ENCODE measurements at places on chromosomes 1 and 21. TPM values are rescaled to one million over a fixed set of nuclear protein-coding genes. Genes with fewer than 3 reads are reported as not detected.

DNA sequence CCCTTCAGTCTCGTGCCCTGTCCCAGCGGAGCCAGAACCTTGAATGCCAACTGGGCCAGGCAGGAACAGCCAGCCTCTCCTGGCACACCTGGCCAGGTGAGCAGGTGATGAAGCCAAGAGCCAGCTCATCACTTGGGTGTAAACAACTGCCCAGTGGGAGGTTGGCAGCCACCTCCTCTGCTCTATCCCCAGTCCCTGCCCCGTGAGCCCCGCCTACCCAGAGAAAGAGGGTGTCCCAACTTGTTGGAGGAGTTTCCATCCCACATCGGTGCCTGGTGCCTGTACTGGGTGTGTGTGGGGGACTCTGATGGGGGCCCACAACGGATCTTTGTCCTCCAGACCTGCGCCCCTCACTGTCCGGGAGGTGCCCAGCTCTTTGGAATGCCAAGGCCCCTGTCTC is 17.8 kb upstream of the FAM131C start:
- no peak for DNase-seq

GRCh38 chr1:32111789-32112188 is 3.9 kb downstream of the KPNA6 start:
- DNase-seq: no peak

DNA sequence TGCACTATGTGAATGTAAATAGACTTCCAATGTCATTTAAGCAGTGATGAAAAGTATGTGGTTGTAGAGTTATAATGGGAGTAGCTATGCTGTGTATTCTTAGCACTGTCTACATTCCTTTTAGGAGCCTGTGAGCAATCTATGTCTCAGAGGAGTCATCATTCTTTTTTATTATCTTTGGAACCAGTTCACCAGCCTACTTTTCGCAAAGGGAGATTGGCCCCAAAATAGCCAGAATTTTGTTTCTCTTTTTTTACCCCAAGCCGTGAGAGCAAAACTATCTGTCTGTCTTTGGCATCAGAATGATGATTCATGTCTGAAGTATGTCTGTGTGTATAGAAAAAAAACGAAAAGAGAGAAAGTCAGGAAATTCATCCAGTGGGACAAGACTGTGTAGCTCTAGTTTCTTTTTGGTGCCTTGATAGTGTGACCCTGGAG is 44.2 kb downstream of the OSBPL9 start:
- DNase-seq: no peak

DNA sequence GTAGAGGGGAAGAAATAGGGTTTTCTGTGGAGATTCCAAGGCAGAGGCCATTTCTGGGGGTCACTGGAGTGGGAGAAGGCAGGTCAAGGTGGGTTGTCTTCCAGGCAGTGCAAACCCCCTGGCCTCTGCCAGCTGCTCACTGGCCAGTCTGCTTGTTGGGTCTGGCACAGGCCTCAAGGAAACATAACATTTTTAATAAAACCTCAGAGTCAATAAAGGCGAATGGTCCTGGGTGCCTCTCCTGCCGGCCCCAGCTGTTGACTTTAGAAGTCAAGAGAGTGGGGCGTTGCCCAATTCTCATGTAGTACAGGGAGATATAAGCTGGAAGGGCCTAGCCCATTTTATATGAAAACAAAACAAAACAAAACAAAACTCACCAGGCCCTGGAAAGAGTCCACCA is 36.6 kb downstream of the RUNX3 start:
- no peak for DNase-seq

DNA sequence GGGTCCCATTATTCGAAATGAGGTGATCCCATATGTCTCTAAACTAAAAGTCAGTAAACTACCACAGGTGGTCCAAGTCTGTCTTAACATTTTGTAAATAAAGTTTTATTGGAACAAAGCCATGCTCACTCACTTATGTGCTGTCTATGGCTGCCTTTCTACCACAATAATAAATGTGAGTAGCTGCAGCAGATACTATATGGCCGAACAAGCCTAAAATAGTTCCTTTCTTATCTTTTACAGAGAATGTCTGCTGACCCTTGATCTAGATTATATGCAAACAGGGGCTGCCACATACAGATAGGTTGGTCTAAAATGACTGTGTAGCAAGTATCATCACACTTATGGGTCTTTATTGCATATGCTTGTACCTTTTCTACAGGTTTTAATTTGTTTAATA is 140.0 kb downstream of the VAV3 start:
- no peak for DNase-seq

- DNase-seq: no peak
Measured at GRCh38 chr1:21567241-21568005, 58.2 kb downstream of the ALPL start.

DNA sequence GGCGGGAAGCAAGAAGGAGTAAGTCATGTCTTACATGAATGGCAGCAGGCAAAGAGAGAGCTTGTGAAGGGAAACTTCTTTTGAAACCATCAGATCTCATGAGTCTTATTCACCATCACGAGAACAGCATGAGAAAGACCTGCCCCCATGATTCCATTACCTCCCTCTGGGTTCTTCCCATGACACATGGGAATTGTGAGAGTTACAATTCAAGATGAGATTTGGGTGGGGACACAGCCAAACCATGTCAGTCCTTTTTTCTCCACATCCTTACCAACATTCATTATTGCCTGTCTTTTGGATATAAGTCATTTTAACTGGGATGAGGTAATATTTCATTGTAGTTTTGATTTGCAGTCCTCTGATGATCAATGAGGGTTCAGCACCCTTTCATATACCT is 81.0 kb downstream of the DIRAS3 start:
- no peak for DNase-seq

- no peak for DNase-seq
Measured at GRCh38 chr1:35085421-35085820, 6.2 kb downstream of the ZMYM1 start.

DNA sequence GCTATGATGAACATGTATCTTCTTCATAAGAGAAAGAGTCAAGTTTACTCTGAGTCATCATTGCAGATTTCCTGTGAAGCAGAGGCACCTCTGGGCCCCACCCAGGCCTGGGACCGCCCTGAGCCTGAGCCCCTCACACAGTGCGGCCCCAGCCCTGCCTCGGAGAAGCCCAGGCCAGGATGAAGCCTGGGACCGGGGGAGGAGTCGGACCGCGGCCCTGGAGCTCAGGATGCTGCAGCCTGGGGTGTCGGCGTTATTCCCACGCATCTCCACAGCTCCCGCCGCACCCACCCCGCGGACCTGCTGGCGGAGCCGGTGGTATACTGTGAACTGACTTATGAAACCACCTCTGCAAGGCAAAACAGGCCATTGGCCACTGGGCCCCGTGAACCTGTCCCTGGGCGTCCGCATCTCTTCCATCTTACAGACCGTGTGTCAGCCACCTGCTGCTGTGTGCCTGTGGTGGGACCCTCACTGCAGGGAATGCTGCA is 2.4 kb upstream of the COL6A1 start:
- no peak for DNase-seq

DNA sequence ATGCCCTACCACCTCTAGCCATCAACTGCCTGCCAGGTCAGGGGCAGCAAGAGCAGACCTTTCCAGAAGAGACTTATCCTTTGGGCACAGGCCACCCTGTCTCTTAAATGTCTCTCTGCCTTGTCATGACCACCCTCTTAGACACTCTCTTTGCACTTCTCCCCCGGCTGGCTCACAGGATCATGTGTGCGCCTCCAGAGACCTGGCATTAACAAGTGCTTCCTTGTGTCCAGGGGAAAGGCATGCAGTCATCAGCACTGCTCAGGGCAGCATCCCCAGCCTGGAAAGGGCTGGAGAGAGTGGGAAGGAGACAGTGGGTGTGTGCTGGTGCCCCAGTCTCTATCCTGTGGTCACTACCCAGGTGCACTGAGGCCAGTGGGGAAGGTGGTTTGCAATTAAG is 85.2 kb upstream of the TLR5 start:
- no peak for DNase-seq

GRCh38 chr1:98949166-98949565 is 55.5 kb downstream of the PLPPR5 start:
- DNase-seq: no peak

- no peak for DNase-seq
Measured at GRCh38 chr1:220544901-220545303, 17.0 kb downstream of the MARK1 start.

- no peak for DNase-seq
Measured at GRCh38 chr1:187396226-187396625, 567.5 kb downstream of the PLA2G4A start.

DNA sequence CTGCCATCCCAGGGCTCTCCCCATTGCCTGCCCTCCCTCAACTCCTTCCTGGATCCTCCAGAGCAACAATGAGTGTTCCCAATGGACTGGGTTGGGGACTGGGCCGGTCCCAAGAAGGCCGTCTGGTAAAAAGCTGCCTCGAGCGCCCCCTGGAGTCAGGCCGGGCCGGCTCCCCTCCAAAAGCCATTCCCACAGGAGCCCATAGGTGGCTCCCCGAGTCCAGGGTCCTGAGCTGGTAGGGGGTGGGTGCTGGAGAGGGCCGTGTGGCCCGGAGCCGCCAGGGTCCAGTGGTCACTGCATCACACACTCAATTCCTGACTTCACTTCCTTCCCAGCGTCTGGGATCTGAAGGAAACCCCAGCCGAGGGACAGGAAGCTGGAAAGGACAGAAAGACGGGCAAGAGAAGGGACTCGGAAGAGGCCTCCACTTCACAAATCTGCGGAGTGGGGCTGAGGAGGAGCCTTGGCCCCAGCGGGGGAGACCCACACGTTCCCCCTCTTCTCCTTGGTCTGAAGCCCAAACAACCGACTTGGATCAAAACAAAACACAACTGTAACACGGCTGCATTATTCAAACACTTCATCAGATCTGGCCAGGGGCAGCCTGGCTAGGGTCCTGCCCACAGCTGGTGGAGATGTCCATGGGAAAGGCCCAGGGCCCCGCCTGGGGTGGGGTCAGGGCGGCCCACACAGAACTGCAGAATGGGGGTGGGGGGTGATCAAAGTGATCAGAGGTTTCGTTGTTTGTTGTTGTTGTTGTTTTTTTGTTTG is 10.9 kb upstream of the ALDH4A1 start:
- no peak for DNase-seq

DNA sequence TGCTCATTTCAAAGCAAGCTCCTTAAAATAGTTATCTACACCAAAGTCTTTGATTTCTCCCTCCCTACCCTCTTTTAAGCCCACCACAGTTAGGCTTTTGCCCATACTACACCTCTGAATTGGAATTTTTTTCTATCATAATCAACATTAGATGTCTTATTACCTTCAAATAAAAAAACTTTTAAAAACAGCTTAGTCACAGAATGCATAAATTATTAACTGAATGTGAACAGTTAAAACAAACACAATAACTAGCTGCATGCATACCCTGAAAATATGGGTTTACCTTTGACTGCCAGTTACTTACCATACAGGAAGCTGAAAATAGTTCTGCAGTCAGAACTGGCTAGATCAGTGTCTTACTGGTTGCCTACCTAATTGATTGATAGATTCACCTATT is 210.9 kb downstream of the TGFB2 start:
- no peak for DNase-seq

S100A11 gene
- 210 TPM for total RNA-seq

TMPRSS15 gene
- not detected for total RNA-seq

S100A7 gene
- not detected for total RNA-seq

CA6 gene
- not detected for total RNA-seq

PCP4L1 gene
- 1.8 TPM for total RNA-seq

TMPRSS2 gene
- total RNA-seq: not detected

HCN3 gene
- total RNA-seq: 1.9 TPM

ANKRD35 gene
- 9.6 TPM for total RNA-seq

KPRP gene
- total RNA-seq: 0.14 TPM
